Activated T-helper 1 cell treated with anti-CD3 and anti-CD28 coated beads, Interleukin-2, amount 50 U/mL, for 16 hours (primary cell): ENCODE measurements at places on chromosomes 12 and 14.

DNA sequence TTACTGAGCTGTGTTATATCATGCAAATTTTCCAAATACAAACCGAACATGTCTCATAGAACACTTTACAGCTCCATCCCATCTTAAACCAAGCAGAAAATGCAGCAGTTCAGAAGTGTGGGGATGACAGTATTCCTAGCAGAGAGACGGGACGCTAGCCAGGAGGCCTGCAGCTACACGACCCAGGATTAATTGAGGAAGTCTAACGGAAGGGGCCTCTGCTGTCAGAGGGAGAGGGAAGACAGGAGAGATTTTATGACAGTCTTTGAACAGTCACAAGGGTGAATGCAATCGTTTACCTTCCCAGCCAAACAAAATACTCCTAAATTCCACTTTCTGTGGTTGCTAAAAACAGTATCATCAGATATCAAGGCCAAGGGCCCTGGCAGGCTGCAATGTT is 261.9 kb downstream of the TMEM132D start:
- DNase-seq: no peak

GRCh38 chr12:117091758-117092510 is 7.3 kb downstream of the TESC start:
- no peak for DNase-seq

DNA sequence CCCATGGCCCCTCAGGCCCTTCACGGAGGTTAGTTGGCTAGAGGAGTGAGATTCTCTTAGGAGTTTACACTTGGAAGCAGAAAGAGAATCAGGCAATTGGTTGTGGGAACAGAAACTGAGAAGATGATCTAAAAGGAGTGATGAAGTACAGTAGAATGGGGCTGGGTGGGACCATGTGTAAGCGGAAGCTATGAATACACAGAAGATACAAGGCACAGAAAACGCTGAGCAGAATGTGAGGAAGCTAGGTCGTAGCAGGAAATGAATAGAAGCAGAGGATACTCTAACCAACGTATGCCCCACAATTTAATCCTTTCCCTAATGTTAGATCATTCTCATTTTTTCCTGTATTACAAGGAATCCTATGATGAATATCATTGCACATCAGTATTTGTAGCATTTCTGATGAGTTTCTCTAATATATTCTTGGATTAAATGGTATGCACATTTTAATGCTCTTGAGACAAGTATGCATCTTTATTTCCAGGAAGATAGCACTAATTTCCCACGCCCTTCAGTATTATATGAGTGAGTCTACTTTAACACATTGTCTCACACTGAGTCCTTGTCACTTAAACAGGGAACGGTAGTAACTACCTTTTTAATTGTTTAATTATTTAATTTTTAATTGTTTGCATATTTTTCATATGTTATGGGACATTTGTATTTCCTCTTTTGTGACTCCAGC is 273.2 kb downstream of the APAF1 start:
- DNase-seq: no peak

DNA sequence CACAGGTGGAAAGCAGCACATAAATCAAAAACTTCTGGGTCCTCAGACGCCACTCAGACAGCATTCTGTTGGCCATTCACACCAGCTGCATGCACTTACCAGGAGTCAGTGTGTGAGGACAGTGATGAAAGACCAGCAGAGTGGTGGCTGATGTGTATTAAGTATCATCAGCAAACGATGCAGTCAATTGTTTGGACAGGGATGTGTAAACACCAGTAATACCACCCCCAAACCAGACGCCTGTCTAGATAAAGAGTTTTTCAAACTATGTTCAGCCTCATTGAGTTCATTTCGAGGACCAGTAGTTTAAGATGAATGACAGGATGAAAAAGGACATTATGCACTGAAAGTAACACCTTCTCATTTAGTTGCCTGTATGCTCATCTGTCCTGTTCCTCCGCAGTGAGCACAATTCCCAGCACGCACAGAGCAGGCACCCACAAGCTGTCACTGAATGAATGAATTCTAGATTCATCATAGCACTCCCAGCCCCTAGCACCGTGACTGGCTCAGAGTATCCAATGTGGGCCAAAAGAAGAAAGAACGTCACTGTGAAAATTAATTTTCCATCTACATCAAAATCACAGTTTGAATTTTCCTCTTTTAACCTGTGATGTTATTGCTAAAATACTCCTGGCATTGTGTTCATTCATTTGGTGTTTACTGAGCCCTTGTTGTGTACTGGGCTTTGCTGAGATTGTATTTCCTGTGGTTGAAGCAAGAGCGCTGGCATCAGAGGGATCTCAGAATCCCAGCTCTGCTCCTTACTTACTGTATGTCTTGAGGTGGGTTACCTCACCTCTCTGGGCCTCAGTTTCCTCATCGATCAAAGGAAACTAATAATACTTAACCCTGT is 124.8 kb upstream of the NOS1 start:
- no peak for DNase-seq

- no peak for DNase-seq
These were observed 404.4 kb upstream of the MGAT4C start for GRCh38 chr12:86660488-86661147.

- DNase-seq: no peak
These were observed 1214.9 kb downstream of the GALC start for GRCh38 chr14:86777963-86778602.

- no peak for DNase-seq
These were observed 9.8 kb upstream of the RIMKLB start for GRCh38 chr12:8687846-8688601.
